Occipital lobe (tissue), 3 donors: ENCODE measurements at places on chromosomes 3 and 15. TPM values are rescaled to one million over a fixed set of nuclear protein-coding genes. Genes with fewer than 3 reads are reported as not detected.

GRCh38 chr3:124886168-124887056, 753 bp downstream of the ITGB5 start:
- DNase-seq = peak; percentile 11

GRCh38 chr3:25037049-25037547, 391.0 kb upstream of the RARB start:
- no peak for DNase-seq

GRCh38 chr15:80898040-80898439, 91.6 kb downstream of the MESD start:
- no peak for DNase-seq

DNA sequence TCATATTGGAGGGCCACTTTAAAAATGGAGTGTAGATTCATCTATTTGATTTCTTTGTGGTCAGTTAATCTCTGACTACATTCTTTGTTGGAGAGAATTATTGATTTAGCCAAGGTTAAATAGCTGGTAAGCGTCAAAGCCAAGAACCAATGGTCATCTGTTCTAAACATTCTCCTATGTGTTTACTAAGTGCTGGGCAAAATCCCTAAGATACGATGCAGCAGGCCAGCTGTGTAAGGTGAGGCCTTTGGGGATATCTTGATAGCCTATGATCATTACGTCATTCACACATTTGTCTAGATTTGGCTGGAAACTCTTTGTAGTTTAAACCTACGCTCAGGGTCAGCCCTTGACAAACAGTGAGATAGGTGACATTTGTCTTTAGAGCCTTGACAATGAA, 236.2 kb downstream of the NR1D2 start:
- DNase-seq = no peak

GRCh38 chr3:70620367-70620766, 307.9 kb upstream of the MDFIC2 start:
- DNase-seq = no peak

DNA sequence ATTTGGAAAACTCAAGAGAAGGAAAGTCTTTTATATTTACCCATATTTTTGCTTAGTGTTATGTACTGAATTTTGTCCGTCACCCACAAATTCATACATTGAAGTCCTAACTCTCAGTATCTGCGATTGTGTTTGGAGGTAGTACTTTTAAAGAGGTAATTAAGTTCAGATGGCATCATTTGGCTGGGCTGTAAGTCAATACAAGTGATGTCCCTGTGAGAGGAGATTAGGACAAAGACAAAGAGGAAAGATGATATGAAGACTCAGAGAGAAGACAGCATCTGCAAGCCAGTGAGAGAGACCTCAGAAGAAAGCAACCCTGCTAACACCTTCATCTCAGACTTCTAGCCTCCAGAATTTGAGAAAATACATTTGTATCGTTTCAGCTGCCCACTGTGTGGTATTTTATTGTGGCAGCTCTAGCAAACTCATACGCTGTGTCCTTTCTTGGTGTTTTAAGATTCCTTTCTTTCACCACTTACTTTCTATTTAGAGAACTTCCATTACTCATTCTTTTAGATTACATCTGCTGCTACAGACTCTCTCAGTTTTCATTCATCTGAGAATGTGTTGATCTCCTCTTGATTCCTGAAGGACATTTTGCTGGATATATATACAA, 17.0 kb downstream of the LRCH3 start:
- no peak for DNase-seq

SRGAP3 gene
- 89.5 TPM for total RNA-seq

TP63 gene
- total RNA-seq = 0.16 TPM

SPATA12 gene
- total RNA-seq = not detected

CHRD gene
- 11.4 TPM for total RNA-seq

XYLB gene
- 7.3 TPM for total RNA-seq
